ENCODE measurements at places on chromosomes 7 and 10. TPM values are rescaled to one million over a fixed set of nuclear protein-coding genes. Genes with fewer than 3 reads are reported as not detected.

- H3K4me3 ChIP-seq, result no peak overlapping the region
- H3K4me1 ChIP-seq, result no peaks in the 10 kb centered on the region
- no peak overlapping the region for H3K27ac ChIP-seq
- no peaks in the 10 kb centered on the region for H3K27me3 ChIP-seq
- no peaks in the 10 kb centered on the region for H3K36me3 ChIP-seq
These were observed 652.3 kb upstream of the ANKRD30A start for GRCh38 chr10:36473122-36473521.

DNA sequence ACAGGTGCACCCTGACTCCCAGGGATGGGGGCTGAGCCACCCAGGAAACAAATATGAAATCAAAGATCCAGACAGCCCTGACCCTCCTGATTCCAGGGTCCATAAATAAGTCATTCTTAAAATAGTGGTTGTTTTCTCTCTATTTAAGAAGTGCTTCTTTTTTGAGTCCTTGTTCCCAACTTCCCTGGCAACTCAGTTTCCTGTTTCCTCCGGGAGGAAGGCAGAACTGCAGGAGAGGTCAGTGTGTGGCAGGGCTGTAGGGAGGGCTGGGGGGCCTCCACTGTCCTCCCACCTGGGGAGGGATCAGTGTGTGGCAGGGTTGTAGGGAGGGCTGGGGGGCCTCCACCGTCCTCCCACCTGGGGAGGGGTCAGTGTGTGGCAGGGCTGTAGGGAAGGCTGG lies 88.7 kb upstream of the PDGFA start:
- DNase-seq, result no peak
- H3K27me3 ChIP-seq, result no peaks in the 10 kb centered on the region
- no peak overlapping the region for H3K4me3 ChIP-seq
- H3K27ac ChIP-seq, result peak overlapping the region; percentile 47

DNA sequence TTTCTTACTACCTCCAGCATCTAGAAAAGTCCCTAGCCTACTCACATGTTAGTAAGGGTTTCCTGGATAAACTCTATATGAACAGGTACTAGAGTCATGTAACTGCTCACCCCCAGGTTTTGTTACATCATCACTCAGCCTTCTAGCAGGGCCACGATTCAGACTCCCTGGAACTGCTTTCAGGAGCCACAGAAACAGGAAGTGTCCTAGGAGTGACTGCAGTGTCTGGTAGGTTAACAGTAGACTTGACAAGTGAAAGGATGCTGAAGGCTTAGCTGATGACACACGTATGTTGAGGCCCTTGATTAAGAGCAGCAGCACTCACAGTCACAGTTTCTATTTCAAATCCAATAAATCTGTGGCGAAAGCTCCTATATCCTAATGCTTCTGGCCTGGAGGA lies 101.2 kb downstream of the DNMBP start:
- no peak for DNase-seq
- peaks cover 15% of the 10 kb centered on the region for H3K36me3 ChIP-seq

Gene PPP1R9A
- total RNA-seq, result 10.0 TPM

DNA sequence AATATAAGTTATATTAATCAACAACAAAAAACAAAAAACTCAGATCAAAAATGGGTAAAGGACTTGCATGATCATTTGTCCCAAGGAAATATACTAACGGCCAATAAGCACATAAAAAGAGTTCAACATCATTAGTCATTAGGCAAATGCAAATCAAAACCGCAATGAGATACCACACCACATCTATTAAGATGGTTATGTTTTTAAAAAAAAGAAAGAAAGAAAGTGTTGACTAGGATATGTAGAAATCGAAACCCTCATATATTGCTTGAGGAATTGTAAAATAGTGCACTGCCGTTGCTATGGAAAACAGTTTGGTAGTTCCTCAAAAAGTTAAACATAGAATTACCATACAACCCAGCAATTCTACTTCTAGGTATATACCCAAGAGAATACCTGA lies 39.4 kb upstream of the CTNNA3 start:
- H3K4me1 ChIP-seq, result no peaks in the 10 kb centered on the region
- no peak overlapping the region for H3K27ac ChIP-seq
- H3K36me3 ChIP-seq, result no peaks in the 10 kb centered on the region

DNA sequence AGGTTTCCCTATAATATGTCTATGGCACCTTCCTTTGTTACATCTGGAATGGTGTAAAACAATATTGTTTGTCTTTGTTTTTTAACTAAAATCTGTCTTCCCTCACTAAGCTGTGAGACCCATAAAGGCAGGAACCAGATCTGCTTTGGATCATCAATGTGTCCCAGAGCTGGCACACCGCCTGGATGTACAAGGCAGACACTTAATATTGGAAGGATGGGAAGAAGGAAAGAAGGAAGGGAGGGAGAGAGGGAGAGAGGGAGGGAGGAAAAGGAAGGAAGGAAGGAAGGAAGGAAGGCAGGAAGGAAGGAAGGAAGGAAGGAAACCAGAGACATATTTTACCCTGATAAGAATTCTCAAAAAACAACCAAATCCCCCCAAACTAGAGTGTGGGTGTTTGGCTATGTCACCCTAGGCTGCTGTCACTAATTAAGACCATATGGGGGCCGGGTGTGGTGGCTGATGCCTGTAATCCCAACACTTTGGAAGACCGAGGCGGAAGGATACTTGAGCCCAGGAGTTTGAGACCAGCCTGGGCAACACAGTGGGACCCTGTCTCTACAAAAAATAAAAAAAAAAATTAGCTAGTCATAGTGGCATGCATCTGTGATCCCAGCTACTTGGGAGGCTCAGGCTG lies 59.6 kb downstream of the SH3PXD2A start:
- no peaks in the 10 kb centered on the region for H3K27me3 ChIP-seq
- DNase-seq, result no peak
- H3K36me3 ChIP-seq, result no peaks in the 10 kb centered on the region
- no peak overlapping the region for H3K4me3 ChIP-seq
- no peak overlapping the region for H3K27ac ChIP-seq

DNA sequence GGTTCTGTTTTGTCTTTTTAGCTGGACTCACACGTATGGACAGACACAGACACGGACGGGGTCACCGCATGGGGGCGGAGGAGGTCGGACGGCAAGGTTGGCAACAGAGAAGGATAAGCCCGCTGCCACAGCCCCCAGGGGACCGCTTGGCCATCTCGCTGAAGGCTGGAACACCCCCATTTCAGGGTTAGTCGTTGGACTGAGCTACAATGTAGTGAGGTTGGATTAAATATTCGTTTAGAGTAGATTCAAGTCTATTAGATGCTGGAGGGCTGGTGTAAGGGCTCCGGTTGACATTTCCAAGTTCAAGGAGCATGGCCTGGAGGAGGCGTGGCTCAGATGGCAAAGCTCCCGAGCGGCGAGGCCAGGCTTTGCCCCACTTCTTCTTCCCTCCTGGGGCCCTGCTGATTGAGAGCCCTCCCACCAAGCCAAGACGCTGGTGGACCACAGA lies 35.2 kb downstream of the PPIF start:
- H3K36me3 ChIP-seq, result peaks cover 12% of the 10 kb centered on the region
- peaks cover 31% of the 10 kb centered on the region for H3K4me1 ChIP-seq
- H3K4me3 ChIP-seq, result no peak overlapping the region
- peak overlapping the region; percentile 67 for H3K27ac ChIP-seq
- H3K27me3 ChIP-seq, result no peaks in the 10 kb centered on the region

GRCh38 chr7:108592646-108593201 lies 23.1 kb downstream of the DNAJB9 start:
- H3K27me3 ChIP-seq, result no peaks in the 10 kb centered on the region
- DNase-seq, result no peak
- H3K36me3 ChIP-seq, result no peaks in the 10 kb centered on the region
- no peak overlapping the region for H3K4me3 ChIP-seq
- no peak overlapping the region for H3K27ac ChIP-seq

DNA sequence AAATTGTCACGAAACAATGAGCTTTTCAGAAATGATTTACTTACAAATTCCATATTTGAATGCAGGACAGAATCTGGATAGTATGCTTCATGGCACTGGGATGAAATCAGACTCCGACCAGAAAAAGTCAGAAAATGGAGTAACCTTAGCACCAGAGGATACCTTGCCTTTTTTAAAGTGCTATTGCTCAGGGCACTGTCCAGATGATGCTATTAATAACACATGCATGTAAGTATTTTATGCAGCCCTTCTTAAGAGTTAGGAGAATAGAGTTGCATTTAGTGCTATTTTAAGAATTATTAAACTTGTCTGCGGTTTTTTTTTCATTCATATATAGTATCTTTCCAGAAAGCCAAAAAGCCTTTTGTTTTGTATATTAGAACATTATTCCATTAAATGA lies 67.4 kb downstream of the MMRN2 start:
- no peak for DNase-seq
- no peaks in the 10 kb centered on the region for H3K36me3 ChIP-seq
- peak overlapping the region; percentile 68 for H3K27ac ChIP-seq
- no peaks in the 10 kb centered on the region for H3K27me3 ChIP-seq

Gene CTTNBP2
- 1.5 TPM for total RNA-seq

All from gastrocnemius medialis (tissue), 4 donors.